ENCODE measurements at places on chromosomes 11 and 22. TPM values are rescaled to one million over a fixed set of nuclear protein-coding genes. Genes with fewer than 3 reads are reported as not detected.
A peak's percentile ranks its signal among the peaks of the same experiment; 100 is the strongest.

Gene SEPTIN5
- 3.9 TPM for total RNA-seq

- DNase-seq, result no peak
Observed at GRCh38 chr11:130992788-130993187, 76.5 kb upstream of the SNX19 start.

GRCh38 chr11:35927682-35928081 lies 16.2 kb upstream of the LDLRAD3 start:
- peak; percentile 68 for DNase-seq

- DNase-seq, result no peak
Observed at GRCh38 chr11:104623518-104623917, 274.7 kb downstream of the CASP12 start.

- no peak for DNase-seq
Observed at GRCh38 chr22:28440592-28441390, 238.8 kb downstream of the TTC28 start.

Gene BTBD18
- not detected for total RNA-seq

DNA sequence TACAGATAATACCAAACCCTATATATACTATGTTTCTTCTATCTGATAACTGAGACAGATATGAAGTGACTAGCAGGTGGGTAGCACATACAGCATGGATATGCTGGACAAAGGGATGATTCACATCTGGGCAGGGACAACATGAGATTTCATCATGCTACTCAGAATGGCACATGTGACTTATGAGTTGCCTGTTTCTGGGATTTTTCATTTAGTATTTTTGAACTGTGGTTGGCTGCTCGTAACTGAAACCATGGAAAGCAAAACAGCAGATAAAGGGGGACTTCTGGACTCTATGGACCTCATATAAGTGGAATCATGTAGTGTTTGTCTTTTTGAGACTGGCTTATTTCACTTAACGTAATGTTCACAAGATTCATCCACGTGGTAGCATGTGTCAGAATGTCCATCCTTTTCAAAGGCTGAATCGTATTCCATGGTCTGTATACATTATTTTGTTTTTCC lies 883.0 kb downstream of the TBC1D22A start:
- no peak for DNase-seq

- no peak for DNase-seq
Observed at GRCh38 chr11:121446752-121447156, 5.4 kb upstream of the SORL1 start.

- DNase-seq, result no peak
Observed at GRCh38 chr11:118227865-118228785, 3.3 kb upstream of the JAML start.

- no peak for DNase-seq
Observed at GRCh38 chr11:128830290-128831173, 36.6 kb downstream of the KCNJ1 start.

DNA sequence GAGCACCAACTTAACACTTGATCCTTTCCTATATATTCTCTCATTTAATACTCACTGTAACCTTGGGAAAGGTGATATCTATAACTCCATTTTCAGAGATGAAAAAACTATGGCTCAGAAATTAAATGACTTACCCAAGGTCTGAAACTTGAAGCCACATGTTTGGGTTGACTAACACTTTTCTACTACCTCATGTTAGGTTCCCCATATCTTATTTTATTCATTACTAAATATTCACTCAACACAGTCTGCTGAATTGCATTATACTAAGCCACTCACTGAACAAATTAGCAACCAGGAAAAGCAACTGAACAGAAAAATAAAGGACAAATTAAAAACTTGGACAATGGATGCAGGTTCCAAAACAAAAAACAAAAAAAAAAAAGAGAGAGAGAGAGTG lies 59.9 kb downstream of the FAM168A start:
- no peak for DNase-seq

DNA sequence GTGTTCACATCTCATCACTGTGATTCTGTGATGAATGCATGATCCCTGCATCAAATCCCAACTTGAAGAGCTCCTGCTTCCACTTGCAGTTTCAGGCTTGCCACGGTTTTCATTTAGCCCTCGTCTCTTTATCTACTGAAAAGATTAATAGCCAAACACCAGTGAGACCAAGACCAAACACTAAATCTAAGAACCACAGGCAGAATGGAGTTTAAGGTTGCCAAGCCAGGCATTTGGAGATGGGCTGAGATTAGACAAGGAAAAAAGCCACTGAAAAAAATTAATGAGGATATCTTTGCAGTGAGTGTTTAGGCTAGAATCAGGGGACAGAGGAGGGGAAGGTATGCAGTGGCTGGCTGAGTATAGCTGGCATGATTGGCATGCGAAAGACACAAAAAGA lies 227.2 kb upstream of the BLID start:
- DNase-seq, result no peak

GRCh38 chr11:106493751-106494150 lies 416.3 kb downstream of the AASDHPPT start:
- DNase-seq, result no peak

DNA sequence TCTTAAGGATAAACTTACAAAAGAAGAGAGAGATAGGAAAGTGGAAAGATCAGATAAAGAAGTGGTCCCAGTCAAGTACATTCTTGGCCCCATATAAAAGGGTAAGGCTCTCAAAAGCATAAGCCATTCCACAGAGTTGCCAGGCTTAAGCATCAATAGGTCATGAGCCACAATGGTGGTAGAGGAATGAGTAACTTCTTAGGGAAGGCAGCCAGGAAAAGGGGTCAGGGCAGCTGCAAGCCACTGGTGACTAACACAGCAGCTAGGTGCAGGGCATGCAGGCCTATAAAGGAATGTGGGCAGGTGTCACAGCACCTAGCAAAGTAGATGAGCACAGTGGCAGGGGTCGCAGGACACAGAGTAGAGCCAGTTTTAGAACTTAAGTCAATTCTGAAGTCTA lies 302.6 kb upstream of the FAT3 start:
- peak; percentile 81 for DNase-seq

DNA sequence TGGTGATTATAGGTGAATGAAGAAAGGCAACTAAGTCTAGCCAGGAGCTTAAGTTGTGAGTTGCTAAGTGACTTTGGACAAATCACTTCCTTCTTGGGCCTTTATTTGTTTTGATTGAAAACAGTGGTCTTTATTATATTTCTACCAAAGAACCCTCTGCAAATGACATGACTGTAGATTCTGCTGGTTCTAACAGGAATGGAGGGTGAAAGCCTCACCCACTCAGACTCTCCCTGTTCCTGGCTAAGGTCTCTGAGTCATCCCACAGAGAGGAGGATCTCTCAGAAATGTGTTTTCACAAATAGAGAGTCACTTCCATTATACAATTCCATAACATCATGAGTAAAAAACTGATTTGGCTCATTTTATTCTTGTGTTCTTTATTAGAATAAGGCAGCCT lies 583.9 kb upstream of the LRRC4C start:
- no peak for DNase-seq

Gene ANO9
- 20.1 TPM for total RNA-seq

DNA sequence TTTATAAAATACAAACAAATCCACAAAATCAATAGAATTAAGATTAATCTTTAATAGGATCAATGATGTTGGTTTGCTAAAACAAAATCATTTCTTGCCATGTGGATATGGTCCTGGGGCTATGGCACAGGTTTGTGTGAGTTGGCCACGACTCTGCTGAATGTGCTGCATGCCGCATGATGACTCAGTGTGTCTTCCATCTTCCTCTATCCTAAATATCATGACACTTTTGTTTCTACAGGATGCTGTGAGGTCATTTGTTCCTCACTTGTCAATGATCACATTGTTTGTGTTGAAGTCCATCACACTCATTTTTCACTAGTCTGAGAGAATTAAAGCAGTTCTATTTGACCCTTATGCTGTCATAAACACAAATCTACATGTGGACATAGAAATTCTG lies 167.2 kb upstream of the ZBED5 start:
- no peak for DNase-seq

- DNase-seq, result no peak
Observed at GRCh38 chr22:38868286-38868721, 3.7 kb downstream of the CBX6 start.

GRCh38 chr11:71200172-71200716 lies 52.1 kb downstream of the SHANK2 start:
- no peak for DNase-seq

DNA sequence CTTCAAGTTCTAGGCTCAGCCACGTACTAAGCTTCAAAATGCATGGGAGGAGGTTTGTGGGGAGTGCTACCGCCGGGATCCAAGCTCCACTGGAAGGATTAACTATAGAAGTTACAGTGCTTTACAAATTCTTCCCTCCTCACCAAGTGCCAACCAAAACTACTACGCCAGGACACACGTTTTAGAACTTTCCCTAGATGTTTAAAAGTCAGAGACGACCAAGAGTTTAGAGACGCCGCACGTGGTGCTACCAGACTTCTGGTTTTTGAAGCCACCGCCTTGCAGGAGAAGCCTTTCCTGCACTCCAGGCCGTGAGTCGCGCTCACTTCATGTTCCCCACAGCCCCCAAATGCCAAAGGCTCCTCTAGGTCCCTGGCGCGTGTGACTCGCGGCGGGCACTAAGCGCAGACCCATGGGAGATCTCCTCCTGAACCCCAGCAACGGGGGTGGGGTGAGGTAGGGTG lies 734 bp downstream of the SNU13 start:
- no peak for DNase-seq

Gene AIFM3
- 0.65 TPM for total RNA-seq

Gene GDPD4
- total RNA-seq, result not detected

GRCh38 chr11:105897161-105897560 lies 124.9 kb downstream of the MSANTD4 start:
- no peak for DNase-seq

DNA sequence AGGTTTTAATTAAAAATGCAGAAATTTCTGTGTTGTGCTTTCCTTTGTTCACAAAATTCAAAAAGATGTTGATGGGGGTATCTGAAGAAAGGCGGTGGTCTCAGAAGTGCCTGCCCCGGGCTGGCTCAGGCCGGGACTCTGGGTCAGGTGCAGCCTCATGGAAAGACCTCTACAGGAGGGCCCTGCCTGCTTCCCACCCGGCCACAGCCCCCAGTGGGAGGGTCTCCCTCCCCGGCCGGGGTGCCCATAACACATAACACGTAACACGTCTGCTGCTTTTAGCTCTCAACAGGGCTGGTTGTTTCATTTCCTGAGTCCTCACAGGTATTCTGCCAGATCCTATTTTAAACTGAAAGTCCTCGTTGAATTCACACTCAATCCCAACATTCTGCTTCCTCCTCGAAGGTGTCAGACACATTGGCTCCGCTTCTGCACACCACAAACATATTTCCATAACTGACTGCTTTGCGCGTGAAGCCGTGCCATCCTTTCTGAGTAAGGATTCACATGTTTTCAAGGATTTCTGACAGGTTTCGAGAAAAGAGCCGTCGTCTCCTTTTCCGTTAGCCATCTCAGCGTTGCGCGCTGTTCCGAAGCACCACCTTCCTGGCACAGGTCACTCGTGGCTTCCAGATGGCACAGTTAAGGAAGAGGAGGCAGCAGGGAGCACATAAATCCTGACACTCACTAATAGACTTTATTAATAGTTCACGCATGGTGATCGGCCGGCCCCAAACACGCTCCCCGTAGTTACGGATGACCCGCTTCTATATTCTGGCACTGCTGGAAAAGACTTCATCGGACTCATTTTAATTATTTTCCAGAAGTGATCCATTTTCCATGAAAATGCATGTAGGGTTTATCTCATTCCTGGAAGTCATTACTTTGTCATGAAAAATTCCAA lies 569.3 kb downstream of the BRD1 start:
- DNase-seq, result no peak

Gene TPBGL
- not detected for total RNA-seq

DNA sequence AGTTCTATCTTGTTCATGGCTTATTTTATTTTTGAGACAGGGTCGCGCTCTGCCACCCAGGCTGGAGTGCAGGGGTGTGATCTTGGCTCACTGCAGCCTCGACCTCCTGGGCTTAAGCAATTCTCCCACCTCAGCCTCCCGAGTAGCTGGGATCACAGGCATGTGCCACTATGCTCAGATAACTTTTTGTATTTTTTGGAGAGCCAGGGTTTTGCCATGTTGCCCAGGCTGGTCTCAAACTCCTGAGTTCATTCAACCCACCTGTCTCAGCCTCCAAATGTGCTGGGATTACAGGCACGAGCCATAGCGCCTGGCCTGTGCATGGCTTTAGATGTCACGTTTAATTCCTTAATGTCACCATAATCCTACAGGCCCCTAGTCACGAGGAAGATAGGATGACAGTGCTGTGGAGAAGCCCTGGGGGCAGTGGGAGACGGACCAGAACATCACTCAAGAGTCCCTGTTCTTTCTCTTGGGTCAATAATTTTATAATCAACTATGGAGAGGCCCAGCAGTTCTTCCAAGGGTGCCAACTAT lies 99.5 kb downstream of the RDX start:
- DNase-seq, result no peak

DNA sequence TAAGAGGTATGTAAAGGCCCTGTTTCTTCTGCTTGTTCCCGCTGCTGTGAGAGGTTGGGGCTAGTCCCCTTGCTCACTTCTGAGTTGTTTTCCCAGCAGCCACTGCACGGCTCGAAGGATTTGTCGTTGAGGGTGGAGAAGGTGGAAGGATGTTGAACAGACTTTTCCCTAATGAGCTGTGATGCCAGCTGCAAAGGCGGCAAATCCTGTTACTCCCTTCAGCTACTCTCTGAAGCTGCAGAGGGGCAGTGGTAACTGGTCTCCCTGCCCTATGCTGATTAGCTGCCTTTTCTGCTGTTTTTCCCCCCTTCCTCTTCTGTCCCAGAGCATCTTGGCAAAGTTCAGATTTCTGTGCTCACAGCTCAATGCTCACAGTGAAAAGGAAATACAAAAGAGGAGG lies 90.4 kb upstream of the SLC25A18 start:
- DNase-seq, result no peak

Gene TNNT3
- not detected for total RNA-seq

Gene BSX
- total RNA-seq, result not detected

Gene OSBP2
- 1.7 TPM for total RNA-seq

GRCh38 chr22:25123677-25124076 lies 76.0 kb upstream of the CRYBB3 start:
- DNase-seq, result no peak

Gene RFPL1
- total RNA-seq, result not detected

Gene PSMD13
- 249 TPM for total RNA-seq

Gene MYEOV
- total RNA-seq, result 8.6 TPM

DNA sequence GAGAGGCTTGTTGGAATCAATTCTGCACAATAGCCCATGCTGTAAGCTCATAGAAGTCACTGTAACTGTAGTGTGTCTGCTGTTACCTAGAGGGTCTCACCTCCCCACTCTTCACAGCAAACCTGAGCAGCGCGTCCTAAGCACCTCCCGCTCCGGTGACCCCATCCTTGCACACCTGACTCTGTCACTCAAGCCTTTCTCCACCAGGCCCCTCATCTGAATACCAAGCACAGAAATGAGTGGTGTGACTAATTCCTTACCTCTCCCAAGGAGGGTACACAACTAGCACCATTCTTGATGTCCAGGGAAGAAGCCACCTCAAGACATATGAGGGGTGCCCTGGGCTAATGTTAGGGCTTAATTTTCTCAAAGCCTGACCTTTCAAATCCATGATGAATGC lies 13.3 kb downstream of the SERPIND1 start:
- no peak for DNase-seq

GRCh38 chr11:110735455-110736170 lies 23.4 kb upstream of the ARHGAP20 start:
- DNase-seq, result no peak

Gene ZNF215
- 5.6 TPM for total RNA-seq

GRCh38 chr11:88482871-88483301 lies 145.3 kb upstream of the CTSC start:
- DNase-seq, result no peak
